ENCODE measurements at places on chromosomes 7 and 10.

GRCh38 chr10:48768144-48768766, 83.6 kb downstream of the WDFY4 start:
- no peak for DNase-seq

GRCh38 chr10:68574051-68574450, 13.9 kb downstream of the TET1 start:
- no peak for DNase-seq

DNA sequence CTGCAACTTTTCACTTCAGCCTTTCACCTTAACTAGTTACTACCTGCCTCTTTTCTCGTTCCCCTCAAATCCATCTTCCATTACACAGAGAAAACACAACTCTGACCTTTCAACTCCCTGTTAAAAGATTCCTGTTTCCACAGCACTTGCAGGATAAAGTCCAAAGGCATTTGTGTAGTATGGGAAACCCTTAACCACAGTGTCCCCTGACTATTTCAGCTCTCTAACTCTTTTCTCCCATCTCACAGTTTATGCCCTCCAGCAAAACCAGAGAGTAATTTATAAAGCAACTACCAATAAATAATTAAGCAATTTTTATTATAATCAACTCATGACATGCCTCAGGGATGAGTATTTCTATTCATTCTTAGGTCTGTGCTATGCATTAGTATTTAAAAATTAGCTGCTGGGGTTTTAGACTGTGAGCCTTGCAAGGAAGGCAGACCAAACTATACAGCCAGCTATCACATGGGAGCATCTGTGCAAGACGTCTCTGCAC, 51.0 kb downstream of the COL1A2 start:
- DNase-seq: no peak

DNA sequence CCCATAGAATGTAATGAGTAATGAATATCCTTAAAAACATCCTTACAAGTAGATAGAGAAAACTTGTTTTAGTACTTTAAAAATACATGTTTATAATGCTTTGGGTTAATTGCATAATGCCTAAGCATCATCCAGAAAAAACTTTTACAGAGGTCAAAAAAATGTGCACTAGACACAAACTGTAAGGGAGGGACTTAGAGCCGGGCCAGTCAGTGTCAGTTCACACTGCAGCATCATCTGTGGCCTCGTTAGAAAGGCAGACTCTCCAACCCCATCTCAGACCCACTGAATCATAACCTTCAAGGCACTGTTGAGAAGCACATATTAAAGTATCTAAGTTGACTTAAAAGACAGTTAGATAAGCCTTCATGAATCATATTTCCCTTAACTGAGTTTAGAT, 230.1 kb upstream of the PRPS1L1 start:
- DNase-seq: no peak

GRCh38 chr7:42932811-42933591, 825 bp downstream of the MRPL32 start:
- no peak for DNase-seq

DNA sequence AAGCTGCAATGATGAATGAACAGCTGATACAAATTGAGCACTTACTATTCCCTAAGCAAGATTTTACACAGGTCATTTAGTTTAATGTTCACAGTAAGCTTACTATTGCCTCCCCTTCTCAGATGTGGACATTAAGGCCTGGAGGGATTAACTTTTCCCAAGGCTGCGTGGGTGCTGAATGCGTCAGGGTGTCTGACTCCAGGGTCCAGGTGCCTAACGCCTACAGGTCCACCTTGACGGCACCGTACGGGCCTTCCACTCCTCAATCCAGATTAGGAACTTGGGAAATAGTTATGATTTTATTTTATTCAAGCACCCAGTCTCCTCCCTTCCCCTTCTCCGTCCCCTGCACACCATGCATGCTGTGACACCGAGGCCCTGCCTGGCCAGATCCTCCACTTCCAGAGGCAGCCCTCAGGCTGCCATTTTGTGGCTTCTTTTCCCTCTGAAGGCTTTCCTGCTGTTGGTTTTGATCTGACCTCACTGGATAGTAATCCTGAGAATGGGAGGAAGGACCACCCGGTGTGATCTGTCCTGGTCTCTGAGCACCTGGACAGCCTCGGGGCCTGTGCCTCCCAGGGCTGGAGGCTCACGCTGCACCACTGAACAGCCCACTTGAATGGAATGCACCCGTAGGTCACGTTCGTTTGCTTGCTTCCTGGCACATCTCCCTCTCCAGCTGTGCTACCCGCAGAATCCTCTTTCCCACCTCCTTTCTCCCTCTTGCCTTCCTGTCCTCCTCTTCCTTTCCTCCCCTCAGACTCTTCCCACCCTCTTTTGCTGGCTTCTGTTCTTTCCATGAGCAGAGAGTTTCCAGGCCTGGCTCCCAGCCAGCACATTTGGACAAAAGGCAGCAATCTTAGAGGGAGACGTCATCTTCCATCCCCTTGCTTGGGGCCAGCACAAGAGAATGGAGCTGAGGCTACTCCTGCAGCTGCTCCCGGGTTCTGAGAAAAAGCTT, 14.4 kb downstream of the DENND2A start:
- DNase-seq: peak; percentile 62

DNA sequence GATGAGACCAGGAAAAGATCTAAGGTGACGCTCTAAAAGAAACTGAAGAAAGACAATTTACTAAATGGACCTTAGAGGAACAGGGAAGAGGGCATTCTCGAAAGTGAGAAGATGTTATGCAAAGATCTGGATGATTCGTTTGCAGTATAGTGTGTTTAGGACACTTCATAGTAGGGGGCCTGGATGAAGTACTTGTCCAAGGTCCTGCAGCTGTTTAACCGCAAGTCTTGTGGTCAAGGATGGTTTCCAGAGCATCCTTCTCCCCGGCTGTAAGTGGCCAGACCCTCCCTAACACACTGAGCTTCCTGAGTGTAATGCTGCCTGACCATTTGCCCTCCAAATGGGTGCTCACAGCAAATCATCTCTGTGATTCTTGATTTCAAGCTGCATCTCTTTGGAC, 101.6 kb downstream of the XPNPEP1 start:
- DNase-seq: no peak

- DNase-seq: no peak
These were observed 106.9 kb upstream of the ZNF746 start for GRCh38 chr7:149604521-149604920.

DNA sequence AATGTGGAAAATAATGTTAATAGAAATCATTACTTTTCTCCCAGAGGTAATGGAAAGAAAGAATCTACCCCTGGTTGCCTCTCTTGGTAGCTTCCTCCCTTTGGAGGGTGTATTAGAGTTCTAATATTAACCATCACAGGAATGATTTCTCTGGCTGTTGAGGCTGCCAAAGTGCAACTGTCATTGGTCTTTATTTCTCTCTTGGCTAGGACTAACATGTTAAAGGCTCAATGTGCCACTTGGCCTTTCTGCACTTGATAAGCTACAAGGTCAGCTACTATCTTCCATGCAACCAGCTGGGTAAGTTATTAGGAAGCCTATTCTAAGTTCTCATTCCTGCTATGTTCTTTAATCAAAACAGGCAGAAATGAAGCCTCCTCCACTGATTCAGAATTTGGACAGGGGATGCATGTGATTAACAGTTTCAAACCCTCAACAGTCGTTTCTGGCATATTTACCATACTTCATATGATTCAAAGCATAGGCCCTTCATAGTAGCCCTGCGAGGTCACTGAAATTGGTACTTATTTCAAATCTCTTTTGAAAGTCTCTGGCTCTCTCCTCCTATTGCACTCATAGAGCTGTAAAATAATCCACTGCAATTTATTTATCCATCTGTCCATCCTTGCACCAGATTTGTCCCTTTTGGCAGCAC, 645.0 kb downstream of the SORCS1 start:
- DNase-seq: no peak

- DNase-seq: no peak
These were observed 23.6 kb downstream of the BEND7 start for GRCh38 chr10:13505052-13505680.

DNA sequence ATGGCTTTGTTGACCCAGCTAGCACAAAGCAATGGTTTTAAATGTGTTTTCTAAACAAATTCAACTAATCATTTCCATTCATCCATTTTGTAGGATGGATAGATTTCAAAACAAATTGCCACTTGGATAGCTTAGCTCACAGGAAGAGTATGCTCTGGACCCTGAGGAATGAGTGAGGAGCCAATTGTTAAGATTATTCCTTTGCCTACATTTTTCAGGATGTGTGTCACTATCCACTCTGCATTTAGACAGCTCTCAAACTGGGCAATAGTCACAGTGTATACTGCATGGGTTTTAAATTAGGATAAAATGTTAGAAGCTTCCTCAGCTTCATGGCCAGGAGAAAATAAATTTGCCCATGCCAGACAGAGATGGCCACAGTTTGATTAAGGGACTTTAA, 605.6 kb upstream of the TEX47 start:
- no peak for DNase-seq

DNA sequence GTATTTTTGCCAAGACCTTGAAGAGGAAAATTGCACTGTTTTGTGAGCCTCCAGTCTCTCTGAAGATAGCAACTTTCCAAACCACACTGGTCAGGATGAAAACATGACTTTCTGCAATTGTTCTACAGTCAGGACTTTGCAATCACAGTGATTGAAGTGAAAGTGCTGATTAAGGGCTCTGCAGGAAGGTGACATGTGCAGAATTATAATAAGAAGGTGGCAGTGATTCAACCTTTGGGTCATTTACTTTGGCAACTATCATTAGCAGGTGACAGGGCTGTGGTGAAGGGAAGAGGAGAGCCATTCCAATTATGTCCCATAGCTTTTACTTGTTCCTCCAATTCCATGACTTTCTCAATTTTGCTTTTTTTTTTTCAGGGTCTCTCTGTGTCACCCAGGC, 350.0 kb upstream of the FZD8 start:
- no peak for DNase-seq

DNA sequence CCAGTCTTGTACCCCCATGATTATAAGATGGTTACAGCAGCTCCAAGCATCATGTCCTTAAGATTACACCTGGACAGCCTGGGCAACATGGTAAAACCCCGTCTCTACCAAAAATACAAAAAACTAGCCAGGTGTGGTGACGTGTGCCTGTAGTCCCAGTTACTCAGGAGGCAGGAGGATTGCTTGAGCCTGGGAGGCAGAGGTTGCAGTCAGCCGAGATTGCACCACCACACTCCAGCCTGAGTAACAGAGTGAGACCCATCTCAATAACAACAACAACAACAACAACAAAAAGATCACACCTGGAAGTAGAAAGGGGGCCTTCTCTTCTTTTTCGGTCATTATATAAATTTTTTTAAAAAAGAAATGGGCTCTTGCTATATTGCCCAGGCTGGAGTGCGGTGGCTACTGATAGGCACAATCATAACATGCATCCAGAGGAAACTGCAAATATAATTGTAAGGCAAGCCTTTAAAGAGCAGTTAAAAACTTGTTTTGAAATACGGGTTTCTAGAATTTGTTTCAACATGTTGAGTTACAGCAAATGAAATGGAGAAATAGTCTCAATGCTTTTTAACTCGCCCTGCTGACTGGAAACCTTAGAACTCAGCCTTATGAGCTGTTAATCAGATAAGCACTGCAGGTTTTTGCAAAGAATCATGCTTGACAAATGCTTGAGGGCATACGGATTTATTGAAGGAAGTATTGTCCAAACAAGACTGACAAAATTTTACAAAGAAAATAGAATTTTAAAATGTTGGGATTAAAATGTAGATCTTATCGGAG, 4.7 kb upstream of the ENTPD7 start:
- no peak for DNase-seq

DNA sequence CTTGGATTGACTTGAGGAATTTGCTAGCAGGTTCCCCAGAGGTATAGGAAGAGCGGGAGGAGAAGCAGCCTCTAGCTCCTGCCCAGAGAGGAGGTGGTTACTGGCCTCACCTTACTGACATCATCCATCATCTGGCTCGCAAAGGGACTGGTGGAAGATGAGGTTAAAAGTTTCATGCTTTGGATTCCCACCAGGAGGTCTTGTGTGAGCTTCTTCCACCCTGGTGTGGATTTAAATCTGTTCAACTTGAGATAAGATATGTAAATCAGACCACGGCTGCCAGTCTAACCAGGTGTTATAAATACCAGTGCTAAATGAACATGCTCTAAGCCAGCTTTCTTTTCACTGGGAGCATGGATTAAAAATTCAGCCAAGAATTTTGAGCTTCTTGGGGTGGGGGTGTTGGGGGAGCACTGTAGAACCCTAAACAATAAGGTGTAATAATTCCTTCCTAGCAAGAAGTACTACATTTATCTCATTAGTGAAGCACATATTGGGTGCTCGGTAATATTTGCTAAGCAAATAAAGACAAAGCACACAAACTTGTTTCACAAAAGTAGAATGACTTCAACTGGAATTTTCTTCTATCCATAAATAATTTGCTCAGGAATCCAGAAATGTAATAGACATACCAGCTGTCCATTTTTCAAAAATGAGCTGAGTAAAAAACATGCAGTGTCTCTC, 7.8 kb downstream of the PROSER2 start:
- no peak for DNase-seq

- DNase-seq: no peak
These were observed 15.8 kb downstream of the ASZ1 start for GRCh38 chr7:117411539-117411938.

- DNase-seq: no peak
These were observed 46.7 kb upstream of the ANTXRL start for GRCh38 chr10:46239993-46240683.

Data from iPS-NIHi11 (cell line).